Dermis microvascular lymphatic vessel endothelial cell (primary cell): ENCODE measurements at places on chromosomes 13 and 19. TPM values are rescaled to one million over a fixed set of nuclear protein-coding genes. Genes with fewer than 3 reads are reported as not detected.
A peak's percentile ranks its signal among the peaks of the same experiment; 100 is the strongest.

DNA sequence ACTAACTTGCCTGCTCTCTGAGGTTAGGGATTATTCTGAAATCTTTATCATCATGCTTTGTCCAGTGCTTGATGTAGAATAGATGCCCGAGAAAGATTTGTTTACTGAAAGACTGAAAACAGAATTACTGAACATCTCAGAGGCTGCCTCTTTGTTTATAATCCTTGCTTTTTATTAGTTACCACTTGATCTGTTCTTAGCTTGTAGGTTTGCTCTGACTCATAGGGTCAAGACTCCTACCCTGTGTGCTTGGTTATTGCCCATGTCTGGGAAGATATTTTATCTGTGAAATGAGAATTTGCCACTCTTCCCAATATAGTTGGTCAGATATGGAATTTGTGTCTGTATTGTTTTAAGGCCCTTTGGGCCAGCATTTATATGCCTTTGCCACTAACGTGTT lies 675.3 kb downstream of the DIAPH3 start:
- DNase-seq, result peak; percentile 19

DNA sequence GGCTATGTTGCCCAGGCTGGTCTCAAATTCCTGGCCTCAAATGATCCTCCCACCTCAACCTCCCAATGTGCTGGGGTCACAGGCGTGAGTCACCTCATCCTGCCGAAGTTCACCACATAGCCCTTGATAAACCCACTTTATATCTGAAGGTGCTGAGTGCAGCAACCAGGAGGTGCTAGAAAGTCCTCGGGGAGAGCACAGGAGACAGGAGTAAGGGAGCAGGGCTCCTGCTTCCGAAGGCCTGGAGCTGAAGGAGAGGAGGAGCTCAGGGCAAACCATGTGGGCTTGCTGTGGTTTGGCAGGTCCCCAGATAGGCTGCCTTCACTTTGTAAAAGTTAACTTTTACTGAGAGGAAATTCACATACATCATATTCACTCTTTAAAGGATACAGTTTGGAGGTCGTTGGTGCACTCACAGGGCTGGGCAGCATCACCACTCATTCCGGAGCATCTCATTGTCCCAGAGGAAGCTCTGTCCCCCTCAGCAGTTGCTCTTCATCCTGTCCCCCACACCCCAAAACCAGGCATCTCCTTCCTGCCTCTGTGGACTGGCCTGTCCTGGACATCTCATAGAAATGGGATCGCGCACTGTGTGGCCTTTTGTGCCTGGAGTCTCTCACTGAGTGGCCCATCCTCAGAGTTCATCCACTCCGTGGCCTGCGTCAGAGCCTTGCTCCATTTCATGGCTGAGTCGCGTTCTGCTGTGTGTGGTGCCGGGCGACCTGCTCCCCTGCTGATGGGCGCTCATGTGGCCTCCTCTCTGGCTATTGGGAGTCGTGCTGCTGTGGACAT lies 49.5 kb downstream of the KDM4B start:
- no peak for DNase-seq

DNA sequence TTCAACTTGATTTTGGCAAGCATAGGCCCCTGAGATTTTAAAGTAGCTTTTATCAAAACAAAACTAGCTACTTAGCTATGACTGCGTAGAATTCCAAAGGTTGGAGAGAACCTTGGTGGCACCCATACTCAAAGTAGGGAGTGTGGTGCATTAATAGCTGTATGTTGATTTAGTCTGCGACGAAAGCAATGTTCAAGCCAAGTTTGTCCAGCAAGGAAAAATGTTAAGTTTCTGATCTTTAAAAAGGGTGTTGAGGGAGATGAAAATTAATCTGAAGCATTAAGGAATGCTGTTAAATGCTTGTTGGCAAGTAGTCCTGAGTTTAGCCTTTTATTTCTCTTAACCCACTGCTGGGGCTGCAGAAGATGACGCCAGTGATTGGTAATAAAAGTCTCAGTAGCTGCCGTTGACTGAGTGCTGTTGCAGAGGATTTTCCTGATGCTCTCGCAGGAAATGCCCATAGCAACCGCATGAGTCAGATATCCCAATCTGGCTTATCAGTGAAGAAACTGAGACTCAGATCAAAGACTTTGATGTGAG lies 75.9 kb upstream of the RNF113B start:
- peak; percentile 82 for DNase-seq

DNA sequence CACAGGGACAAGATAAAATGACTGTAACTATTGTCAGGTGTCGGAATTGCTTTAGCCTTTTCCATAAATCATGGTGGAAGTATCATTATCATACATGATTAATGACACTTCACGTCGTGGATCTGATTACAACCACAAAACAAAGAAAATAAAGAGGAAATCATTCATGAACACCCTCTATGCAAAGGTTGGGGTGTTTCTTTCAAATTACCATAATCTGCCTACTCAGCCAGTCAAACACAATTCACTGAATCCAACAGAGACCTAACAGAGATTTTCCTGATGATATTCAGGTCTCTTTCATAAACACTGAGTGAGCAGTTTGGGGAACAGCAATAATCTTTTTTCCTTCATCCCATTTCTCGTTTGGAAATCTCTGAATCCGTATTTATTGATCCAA lies 625.6 kb downstream of the DCT start:
- DNase-seq, result no peak

DNA sequence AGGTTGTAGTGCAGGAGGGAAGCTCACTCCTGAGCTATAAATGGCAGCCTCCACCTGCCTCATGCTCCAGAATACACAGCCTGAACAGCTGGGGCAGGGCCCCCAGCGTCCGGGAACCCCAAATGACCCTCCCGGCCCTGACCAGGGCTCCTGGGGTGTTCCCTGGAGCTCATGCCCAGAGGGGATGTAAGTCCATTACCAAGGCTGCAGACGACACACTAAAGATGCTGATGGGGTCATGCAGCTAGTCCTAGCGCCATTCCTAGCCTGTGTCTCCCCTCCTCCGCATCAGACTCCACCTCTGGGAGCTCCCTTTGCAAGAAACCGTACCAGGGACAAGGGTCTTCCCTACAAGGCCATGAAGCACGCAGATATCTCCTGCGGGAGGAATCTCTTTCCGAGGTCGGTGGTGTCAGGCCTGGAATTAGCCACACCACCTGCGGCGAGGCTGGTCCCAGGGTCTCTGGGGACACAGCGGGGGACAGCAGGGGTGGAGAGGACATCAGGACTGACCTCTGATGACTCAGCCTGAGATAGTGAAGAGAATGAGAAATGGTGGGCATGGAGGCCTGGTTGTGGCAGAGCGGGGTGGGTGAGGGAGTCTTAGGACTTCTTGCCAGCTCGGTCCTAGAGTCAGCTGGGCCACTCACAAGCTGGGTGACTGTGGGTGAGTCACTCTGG lies 11.9 kb upstream of the TPM4 start:
- DNase-seq, result no peak

DNA sequence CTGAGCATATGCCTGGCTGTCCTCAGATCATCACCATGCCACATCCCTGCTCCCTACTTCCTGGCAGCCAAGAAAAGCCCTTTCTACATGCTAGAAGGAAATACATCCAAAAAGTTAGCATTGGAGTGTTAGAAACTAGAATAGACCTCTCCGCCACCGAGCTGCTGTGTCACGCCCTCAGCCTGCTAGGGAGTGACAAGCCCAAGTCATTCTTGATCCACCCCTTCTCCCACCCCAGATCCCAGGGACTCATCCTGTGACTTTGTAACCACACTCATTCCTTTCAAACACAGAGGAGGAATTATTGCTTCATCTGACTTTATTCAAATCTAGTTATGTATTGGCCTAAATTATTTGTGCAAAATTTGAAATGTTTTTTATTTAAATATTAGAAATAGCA lies 45.3 kb downstream of the POLR1D start:
- no peak for DNase-seq

DNA sequence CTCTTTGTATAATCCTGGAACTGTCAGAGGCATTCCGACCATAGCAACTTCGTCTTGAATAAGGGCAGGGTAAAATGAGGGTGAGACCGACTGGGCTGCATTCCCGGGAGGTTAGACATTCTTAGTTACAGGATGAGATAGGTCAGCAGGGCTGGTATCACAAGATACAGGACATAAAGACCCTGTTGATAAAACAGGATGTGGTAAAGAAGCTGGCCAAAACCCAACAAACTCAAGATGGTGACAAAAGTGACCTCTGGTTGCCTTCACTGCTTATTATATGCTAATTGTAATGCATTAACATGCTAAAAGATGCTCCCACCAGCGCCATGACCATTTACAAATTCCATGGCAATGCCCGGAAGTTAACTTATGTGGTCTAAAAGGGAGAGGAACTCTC lies 27.7 kb upstream of the MBNL2 start:
- no peak for DNase-seq

DNA sequence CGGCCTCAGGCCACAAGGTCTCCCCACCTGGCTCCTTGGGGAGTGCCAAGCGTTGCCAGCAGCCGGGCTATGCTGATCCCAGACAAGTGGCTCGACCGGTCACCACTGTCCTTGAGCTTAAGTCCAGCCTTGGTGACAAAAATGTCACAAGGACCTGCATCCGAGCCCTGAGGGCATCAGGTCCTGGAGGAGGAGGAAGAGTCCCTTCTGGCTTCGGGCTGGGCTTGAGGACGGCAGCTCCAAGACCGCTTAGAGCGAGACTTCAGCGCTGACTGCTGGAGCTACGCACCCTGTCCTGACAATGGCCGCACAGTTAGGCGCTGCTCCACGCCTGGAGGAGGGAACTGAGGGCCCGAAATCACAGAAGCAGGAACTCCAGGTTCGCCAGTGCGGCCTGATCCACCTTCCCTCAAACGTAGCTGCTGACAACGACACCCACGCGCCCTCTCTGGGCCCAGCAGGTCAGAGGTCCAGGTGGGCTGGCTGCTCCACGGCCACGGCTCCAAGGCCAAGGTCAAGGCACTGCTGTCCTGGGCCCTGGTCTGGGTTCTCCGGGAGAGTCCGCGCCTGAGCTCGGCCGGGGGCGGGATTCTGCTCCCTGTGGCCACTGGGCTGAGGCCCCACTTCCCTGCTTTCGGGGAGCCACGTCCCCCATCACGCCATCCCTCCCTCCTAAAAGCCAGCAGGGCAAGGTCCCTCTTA lies 7.0 kb downstream of the SBNO2 start:
- DNase-seq, result no peak

- no peak for DNase-seq
Measured at GRCh38 chr13:34308725-34309124, 490.8 kb downstream of the RFC3 start.

DNA sequence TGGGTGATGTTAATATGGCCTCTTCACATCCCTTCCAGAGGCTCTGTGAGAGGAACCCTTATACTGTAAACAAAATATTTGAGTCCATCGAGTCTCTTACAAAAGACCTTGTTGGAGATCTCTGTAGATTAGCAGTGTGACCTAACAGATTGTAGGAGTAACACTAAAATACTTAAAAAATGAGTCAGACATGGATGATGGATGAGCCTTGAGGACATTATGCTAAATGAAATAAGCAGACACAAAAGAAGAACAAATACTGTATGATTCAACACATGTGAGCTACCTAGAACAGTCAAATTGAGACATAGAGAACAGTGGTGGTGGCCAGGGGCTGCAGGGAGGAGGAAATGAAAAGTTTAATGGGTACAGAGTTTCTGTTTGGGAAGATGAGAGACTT lies 152.2 kb upstream of the UBL3 start:
- no peak for DNase-seq

- DNase-seq, result peak; percentile 75
Measured at GRCh38 chr13:49622174-49622946, 5.9 kb upstream of the ARL11 start.

GRIN2D gene
- 0.13 and 0.25 TPM in 2 replicates for total RNA-seq

DNA sequence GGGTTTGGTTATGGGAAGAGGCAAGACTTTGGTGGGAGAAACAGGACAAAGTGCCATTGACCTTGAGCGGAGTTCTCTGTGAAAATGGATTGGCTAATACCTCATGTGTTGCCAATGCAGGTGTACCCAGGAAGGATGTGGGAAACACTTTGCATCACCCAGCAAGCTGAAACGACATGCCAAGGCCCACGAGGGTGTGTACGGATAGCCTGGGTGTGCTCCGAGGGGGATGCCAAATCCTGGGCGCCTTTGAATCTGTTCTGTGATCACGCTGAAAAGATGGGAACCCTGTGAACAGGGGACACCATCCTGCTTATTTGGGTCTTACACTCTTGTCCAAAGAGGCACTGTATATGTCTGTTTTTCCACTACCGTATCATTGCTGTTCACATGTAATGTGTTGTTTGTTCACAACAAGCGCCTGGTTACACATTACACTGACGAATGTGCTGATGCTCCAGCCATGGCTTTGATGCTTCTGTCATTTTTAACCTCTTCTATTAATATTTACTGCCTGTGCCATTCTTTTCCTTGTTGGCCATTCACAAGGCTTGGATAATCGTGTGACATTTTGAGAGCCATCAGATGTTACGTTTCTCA lies 8.3 kb downstream of the GTF3A start:
- no peak for DNase-seq

DNA sequence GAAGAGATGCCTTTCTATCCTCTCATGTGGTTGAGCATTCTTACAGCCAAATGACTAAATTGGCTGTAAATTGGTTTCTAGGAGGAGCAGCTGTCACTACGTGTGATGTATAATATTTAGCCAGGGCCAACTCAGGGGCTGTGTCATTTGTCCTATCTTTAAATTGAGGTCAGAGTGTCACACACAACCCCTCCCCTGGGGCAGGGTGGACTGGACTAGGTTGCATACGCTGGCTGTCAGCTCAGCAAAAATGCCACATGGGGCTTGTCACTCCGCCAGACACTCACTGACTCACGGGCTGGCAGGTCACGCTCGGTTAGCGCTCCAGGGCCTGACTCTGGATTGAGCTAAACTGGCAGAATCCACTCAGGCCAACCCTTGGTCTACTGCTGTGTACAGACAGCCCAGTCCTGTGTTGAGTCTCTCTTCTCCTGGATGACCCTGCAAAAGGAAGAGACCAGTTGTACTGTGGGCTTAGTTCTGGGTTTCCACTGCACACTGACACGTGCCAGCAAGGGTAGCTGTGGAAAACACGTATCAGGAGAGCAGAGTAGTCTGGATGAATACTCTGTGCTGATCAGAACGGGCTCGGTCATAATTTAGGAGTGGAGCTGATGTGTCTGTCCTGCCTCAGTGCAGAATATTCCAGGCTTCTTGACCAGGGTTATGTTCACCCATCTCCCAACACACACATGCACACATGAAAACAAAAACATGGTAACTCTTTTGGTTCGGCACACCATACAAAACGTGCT lies 29.1 kb downstream of the SHISA2 start:
- peak; percentile 57 for DNase-seq

GRCh38 chr19:10168386-10168948 lies 26.3 kb downstream of the DNMT1 start:
- no peak for DNase-seq

GRCh38 chr19:56088497-56089215 lies 32.4 kb downstream of the ZNF787 start:
- DNase-seq, result no peak

SLC10A2 gene
- total RNA-seq, result not detected in 2 replicates
